Endothelial cell of coronary artery (primary cell): ENCODE measurements at places on chromosomes 1 and 21. TPM values are rescaled to one million over a fixed set of nuclear protein-coding genes. Genes with fewer than 3 reads are reported as not detected.

CCDC185 gene
- not detected in 2 replicates for total RNA-seq

NCF2 gene
- total RNA-seq: 0.09 TPM in 1 of 2 replicates, not detected in the other

RAB25 gene
- total RNA-seq: not detected in 2 replicates

CAMK1G gene
- not detected in 2 replicates for total RNA-seq

SLFNL1 gene
- 0.18 and 0.28 TPM in 2 replicates for total RNA-seq

TMEM79 gene
- 1.2 and 1.5 TPM in 2 replicates for total RNA-seq

RYR2 gene
- under 0.01 TPM in 1 of 2 replicates, not detected in the other for total RNA-seq

NR1I3 gene
- not detected in 2 replicates for total RNA-seq

S100A4 gene
- total RNA-seq: 1.1 and 7.8 TPM in 2 replicates

WDR77 gene
- total RNA-seq: 28.9 and 48.2 TPM in 2 replicates

CFAP45 gene
- 0.94 and 1.5 TPM in 2 replicates for total RNA-seq

ECM1 gene
- total RNA-seq: 0.27 and 0.75 TPM in 2 replicates

PADI2 gene
- total RNA-seq: 0.09 TPM in 1 of 2 replicates, not detected in the other

FABP3 gene
- 0.18 and 0.47 TPM in 2 replicates for total RNA-seq
